Activated naive CD8-positive, alpha-beta T cell treated with anti-CD3 and anti-CD28 coated beads, Interleukin-2, amount 10 ng/mL, durations not matched to agents 7 days and 5 days (primary cell): ENCODE measurements at places on chromosomes 16 and 17. TPM values are rescaled to one million over a fixed set of nuclear protein-coding genes. Genes with fewer than 3 reads are reported as not detected.

Gene PTX4
- not detected for total RNA-seq

Gene RGS11
- total RNA-seq: not detected

Gene OR3A3
- total RNA-seq: not detected

Gene KRTAP9-8
- total RNA-seq: not detected

Gene AOC3
- total RNA-seq: 0.74 TPM

Gene GPR179
- total RNA-seq: 0.06 TPM
